ENCODE measurements at places on chromosomes 13 and 19. TPM values are rescaled to one million over a fixed set of nuclear protein-coding genes. Genes with fewer than 3 reads are reported as not detected.

KLK4 gene
- total RNA-seq: 0.41 TPM

SPTBN4 gene
- total RNA-seq: 0.70 TPM

SLC25A41 gene
- total RNA-seq: 0.18 TPM

PEX11G gene
- total RNA-seq: 1.7 TPM

MEIOSIN gene
- not detected for total RNA-seq

SBK3 gene
- 0.44 TPM for total RNA-seq

ZNF575 gene
- total RNA-seq: 3.4 TPM

PRR36 gene
- 0.28 TPM for total RNA-seq

DCT gene
- total RNA-seq: not detected

ZNF223 gene
- 2.8 TPM for total RNA-seq

PTGIR gene
- not detected for total RNA-seq

PTPRH gene
- 5.8 TPM for total RNA-seq

ELL gene
- total RNA-seq: 4.7 TPM

CGB5 gene
- 0.84 TPM for total RNA-seq

ZNF772 gene
- 1.0 TPM for total RNA-seq

LYL1 gene
- total RNA-seq: 0.88 TPM

KIR3DL1 gene
- total RNA-seq: not detected

Measured in A549 treated with ZK216348 at 1 μM for 4 hours (cell line).